MCF 10A (cell line): ENCODE measurements at places on chromosomes 5 and 9. TPM values are rescaled to one million over a fixed set of nuclear protein-coding genes. Genes with fewer than 3 reads are reported as not detected.
A peak's percentile ranks its signal among the peaks of the same experiment; 100 is the strongest.

DNA sequence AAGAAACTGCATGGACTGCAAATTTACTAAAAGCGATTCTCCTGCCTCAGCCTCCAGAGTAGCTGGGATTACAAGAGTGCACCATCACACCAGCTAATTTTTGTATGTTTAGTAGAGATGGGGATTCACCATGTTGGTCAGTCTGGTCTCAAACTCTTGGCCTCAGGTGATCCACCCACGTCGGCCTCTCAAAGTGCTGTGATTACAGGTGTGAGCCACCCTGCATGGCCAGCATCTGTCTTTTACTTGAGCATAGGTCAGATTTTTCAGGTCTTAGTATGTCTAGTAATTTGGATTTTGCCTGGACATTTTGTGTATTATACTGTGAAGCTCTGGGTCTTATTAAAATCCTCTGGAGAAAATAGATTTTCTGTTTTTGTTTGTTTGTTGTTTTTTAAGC is 277.8 kb upstream of the VLDLR start:
- no peak for DNase-seq

DNA sequence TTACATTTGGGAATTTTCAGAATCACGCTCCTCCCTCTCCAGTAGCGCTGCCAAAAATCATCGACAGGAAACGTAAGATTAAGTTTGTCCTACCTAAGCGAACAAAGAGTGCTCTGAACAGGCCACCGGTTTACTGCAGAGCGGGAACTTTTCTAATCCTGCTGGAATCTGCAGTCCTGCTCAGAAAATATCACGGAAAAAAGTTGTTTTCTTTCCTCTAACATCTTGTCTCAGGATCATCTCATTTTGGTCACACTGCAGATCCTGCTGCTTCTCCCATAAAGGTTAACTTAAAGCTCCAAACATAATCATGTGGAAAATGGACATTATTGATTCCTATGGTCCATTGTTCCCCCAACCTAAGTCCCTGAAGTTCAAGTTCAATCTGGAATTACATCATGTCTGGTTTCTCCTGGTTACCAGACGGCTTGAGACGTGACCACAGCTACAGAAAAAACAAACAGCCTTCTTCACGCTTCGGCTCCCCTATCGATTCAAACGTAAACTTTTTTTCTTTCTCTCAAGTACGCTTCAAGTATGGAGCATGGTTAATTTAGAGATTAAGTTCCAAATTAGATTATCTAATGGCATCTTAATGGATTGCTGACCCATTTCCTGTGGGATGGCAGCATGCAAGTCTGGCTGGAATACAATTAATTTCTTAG is 217.6 kb downstream of the NFIB start:
- peak; percentile 72 for DNase-seq

Gene TRIM36
- 4.9 and 7.1 TPM in 2 replicates for total RNA-seq

Gene CD274
- 1.9 and 2.6 TPM in 2 replicates for total RNA-seq
